Osteocyte (in vitro differentiated cells): ENCODE measurements at places on chromosomes 2 and 18.

- no peak for DNase-seq
Measured at GRCh38 chr2:224111576-224111975, 72.5 kb upstream of the SERPINE2 start.

DNA sequence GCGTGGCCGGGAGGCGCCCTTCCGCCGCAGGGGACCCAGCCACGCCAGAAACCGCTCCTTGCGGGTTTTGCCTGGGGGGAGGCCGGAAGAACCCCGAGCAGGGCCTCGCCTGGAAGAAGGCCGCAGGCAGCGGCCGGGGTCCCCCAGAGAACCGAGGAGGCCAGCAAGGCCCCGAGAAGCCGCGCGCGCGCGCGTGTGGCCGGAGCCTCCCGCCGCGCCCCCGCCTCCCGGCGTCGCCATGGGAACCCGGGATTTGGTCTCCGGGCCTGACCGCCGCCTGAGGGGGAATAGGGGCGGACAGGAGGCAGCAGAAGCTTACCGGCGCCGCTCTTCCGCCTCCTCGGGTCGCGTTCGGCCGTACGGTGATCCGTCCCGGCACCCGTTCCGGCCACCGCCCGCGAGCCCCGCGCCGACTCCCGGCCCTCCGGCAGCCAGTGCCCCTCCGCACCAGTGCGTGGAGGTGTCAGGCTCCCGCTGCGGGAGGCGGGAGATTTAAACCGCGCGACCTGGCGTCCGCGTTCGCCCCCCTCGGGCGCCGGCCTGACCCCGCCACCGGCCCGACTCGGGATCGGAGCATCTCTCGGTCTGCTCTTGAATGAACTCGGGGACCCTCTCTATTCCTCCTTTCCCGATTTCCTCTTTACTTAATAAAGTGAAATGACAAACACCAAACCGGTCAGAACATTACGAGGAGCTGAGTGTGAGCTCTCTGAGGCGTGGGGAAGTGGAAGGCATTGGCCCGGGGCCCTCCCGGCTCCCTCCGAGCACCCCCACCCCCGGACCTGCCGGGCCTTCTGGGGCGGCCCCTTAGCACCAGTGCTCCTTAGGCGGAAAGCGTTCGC, at the start of gene ICA1L:
ICA1L (minus strand) TSS at position 467 of the 842 bp plus-strand sequence. CDS start 42,757 bp downstream, outside the sequence.
- peak; percentile 91 for DNase-seq

- no peak for DNase-seq
Measured at GRCh38 chr2:155456222-155456621, 757.7 kb downstream of the KCNJ3 start.

- no peak for DNase-seq
Measured at GRCh38 chr2:58479535-58480140, 238.5 kb upstream of the FANCL start.

DNA sequence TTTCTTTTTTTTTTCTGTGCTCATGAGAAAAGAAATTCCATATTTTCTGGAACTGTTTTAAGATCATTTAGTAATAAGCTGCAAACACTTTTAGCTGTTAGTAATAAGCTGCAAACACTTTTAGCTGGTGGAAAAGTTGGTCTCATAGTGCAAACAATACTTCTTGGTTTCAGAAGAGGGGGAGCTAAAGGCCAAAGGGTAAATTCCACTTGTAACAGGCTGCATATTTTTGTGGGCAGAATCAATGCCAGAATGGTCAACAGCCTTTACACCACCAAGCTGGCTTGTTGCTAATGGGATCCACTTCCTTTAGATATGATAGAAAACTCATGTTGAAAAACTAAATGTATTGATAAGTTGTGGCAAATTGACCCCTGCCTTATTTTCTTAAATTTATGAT, 356.8 kb downstream of the NR4A2 start:
- no peak for DNase-seq

- DNase-seq = no peak
Measured at GRCh38 chr2:239454507-239454906, 53.7 kb upstream of the HDAC4 start.

DNA sequence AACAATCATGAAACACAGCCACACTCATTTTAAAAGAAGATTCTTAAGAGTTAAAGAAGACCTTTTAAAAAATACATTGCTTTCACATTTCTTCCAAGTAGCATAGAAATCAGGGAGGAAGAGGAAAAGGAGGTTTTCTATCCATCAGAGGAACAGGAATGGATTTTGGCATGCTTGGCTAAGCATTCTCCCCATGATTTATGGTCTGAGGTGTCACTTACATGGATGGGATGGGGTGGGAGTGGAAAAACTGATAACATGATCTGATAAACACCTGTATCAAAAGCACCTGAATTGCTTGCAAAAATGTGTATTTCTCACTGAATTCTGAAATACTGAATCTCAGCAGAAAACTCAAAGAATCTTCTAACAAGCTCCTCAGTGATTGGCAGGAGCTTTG, 265.9 kb downstream of the NRXN1 start:
- no peak for DNase-seq

GRCh38 chr18:12998332-12999060, 7.3 kb downstream of the CEP192 start:
- DNase-seq = no peak

DNA sequence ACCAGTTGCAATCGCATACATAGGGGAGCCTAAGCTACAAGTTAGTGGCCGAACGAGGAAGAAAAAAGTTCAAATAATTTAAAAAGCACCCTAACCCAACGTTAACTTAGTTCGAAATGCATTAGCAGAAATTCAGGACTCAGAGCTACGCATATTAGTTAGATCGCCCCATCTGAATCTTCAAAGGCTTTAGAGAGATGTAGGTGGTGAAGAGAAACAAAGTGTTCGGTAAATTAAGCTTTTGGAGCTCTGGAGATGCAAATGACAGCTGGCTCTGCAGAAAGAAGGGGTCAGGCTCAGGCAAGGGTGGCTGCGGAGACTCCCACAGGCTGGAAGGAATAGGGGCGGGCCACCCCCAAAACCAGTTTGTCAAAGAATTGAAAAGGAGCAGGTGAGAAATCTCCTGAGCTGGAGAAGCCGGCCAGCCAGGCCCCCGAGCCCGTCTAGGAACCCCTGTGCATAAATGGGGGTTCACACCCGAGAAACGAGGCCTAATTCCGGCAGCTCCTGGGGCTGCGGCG, 621 bp downstream of the TXNL1 start:
- DNase-seq = no peak
